ENCODE measurements at places on chromosomes 3 and 15.

DNA sequence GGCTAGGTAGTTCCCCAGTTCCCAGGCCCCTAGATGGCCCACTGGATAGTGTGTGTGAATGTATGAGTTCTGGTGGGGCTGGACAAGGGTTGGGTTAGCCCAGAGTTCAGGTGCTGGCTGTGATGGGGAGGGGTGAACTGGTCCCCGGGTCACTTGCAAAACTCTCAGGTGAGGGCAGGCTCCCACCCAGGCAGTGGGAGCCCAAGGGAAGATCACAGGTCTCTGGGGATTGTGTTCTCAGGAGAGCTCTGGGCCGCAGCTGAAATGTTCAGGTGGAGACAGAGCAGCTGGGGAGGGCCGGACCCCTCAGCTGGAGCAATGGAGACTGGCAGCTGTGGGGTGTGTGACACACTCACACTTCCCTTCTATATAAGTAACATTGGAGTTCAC lies 12.8 kb upstream of the FAM98B start:
- no peak for DNase-seq

DNA sequence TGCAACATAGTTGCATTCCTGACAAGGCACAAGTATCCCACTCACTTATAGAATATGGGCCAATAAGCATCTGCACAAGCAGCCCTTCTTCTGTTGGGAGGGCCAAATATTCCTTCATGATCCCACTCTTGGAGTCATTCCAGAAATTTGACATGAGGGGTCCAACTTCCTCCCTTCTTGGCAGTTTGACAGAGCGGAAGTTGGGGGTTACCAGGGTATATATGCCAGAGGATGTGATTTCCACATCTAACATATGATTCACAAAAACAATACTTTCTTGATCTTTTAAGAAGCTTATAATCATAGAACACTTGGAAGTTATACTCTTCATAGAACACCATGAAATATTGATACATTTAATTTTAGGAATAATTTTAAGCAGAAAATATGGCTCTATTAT lies 100.9 kb upstream of the CRBN start:
- no peak for DNase-seq

- no peak for DNase-seq
These were observed 32.4 kb upstream of the SLC6A6 start for GRCh38 chr3:14369675-14370669.

GRCh38 chr15:96343113-96344059 lies 12.9 kb downstream of the NR2F2 start:
- DNase-seq: no peak

DNA sequence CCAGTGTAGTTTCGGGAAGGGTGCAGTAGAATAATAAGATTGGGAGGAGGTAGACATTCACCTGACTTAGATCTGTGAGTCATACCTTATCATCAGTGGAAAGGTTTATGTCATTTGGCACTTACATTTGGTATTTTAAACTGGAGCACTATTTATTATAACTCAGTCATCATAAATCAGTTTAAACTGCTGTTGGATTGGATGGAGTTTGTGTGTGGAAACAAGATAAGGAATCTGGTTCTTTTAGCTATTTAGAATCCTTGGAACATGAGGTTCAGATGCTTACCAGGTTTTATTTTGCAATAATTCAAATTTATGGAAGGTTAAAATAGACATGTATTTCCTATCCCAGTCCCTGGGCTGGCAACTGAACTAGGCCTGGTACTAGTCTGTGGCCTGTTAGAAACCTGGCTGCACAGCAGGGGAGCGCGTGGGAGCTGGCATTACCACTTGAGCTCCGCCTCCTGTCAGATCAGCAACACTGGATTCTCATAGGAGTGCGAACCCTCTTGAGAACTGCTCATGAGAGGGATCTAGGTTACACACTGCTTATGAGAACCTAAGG lies 34.5 kb downstream of the ZFAND6 start:
- peak; percentile 30 for DNase-seq

DNA sequence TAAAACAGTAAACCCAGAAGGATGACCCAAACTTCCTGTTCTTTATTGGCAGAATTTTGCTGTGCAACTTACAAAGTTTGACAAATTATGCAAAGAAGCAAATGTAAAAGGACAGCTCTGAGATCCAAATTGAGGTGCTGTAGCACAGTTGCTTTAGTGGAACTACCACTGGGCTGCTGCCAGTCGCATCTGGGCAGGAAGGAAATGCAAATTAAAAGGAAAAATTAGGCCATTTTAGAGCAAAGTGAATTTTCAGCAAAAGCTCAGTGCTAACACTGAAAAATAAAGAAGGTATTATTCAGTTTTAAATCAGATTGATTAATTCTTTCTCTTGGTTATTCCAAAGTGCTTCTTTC lies 104.5 kb downstream of the ZMAT3 start:
- no peak for DNase-seq

DNA sequence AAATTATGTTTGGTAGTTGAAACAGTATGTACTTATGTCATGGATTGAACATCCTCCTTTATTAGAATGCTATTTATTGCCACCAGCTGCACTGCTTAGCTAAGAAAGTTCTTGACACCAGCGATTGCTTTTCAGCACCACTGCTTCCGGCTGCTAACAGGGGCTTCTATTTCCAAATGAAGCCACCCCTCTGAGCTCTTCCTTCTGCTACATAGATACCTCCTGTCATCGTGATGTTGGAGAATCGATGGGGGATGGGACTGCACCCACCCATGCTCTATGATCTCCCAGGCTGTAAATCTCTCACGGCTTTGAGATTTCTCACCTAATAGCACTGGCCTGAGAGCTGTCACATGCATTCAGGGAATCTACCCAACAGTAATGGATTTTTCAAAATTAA lies 259.2 kb downstream of the MEIS2 start:
- no peak for DNase-seq

- no peak for DNase-seq
These were observed 295.9 kb downstream of the PTPRG start for GRCh38 chr3:61857297-61857696.

DNA sequence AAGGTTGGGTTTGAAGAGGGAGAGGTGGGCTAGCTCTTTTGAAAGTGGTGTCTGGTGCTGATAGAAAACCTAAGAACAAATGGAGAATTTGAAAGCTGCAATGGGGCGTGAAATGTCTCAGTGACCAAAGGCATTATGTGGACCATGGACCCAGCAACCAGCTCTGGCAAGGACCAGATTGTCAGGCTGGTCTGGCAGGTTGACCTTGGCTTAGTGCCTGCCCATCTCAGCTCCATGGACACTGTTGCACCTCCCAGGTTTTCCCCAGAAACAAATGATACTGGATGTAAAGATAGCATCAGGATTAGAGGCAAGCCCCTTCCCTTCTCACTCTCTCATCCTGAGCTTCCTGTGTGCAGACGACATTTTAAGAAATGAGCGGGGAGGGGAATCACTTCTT lies 302.9 kb upstream of the LRRFIP2 start:
- DNase-seq: no peak

DNA sequence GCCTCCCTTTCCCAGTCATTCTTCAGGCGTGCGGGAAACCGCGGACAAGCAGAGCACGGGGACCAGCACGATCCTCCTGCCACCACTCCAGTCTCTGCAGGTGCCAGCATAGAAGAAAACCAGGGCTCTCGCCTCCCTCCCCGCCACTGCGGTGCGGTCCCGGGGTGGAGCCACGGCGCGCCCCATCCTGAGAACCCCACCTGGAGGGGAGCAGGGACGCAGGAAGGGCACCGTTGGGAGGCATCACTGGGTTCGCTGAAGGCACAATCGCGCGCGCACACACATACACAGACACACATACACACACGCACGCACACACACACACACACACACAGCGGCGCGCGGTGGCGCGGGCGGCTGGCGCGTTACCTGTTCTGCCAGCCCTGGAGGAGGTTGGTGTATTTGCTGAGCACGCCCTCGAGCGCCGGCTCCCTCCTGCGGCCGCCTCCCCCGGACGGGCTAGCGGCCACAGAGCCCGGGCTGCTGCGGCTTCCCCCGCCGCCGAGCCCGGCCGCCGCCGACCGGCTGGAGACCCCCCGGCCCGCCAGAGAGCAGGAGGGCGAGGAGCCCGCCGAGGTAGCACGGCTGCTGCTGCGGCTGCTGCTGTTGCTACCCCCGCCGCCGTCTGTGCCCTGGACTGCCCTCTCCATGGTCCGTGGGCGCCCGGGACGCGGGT lies 394 bp downstream of the OSBPL10 start:
- DNase-seq: peak; percentile 67

DNA sequence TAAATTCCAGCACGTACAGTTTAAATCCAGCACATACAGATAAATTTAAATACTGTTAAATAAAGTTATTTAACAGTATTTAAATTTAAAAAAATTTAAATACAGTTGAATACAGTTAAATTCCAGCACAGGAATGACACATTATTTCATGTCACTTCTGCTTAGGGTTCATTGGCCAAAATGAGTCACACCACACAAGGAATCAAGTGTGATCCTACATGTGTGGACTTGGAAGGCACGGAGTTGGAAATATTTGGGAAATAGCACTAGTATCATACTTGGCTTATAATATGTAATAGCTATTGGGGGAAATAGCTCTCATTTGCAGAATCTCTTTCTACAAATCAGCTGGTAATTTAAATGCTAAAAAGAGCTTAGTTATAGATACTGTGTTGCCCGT lies 10.6 kb downstream of the RAB7A start:
- DNase-seq: no peak

DNA sequence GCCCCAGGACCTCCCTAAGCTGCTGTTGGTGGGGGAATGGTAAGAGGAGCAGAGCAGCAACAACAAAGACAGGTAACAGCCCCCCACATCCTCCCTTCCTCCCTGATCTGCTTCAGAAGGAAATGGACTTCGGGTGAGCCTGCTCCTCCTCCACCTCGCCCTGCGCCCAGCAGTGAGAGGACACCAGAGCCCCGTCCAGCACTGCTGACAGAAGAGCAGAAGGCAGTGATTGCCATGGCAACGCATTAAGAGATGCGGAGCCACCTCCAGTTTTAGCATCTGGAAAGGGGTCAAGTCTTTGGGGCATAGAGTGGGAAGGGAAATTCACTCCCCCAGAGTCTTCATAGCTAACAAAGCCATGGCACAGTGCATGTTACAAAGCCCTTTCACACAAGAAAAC lies 77.6 kb upstream of the HRH1 start:
- DNase-seq: no peak

GRCh38 chr3:23170291-23170690 lies 32.8 kb upstream of the UBE2E2 start:
- DNase-seq: no peak

GRCh38 chr3:48422681-48423080 lies 7.2 kb downstream of the PLXNB1 start:
- no peak for DNase-seq

GRCh38 chr3:43346978-43347749 lies 60.8 kb downstream of the SNRK start:
- no peak for DNase-seq

DNA sequence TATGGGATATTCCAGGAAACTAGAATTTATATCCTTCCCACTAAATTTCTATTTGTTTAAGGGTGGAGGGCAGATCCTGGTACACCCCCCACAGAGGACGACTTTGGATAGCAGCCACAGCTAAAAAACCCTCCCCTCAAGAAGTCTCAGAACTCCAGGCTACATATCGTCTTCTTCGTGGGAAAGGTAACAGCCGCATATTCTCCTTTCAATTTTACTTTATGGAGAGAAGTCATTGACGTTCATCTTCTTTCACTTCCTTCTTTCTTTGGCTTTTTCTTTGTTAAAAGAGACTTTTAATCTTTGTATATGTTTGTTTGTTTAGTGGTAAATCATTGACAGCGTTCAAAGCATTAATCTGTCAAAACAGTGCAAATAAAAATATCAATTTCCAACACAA lies 36.3 kb downstream of the TRIP4 start:
- no peak for DNase-seq

DNA sequence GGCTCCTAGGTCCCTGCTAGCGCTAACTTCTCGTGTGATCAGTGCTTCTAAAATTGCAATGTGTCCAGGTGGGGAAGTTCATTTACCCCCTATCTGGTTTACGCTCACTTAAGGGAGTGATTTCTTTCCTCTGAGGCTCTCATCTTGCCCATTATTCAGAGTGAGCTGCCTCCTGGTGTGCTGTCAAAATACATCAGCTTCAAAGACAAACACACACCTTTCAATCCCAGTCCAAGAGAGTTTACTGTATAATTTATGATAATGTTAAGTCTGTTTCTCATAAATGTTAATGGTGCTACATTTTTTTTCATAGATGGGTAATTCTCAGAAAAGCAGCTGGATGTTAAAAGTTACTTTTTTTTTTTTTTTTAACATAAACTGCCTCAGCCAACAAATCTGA lies 112.3 kb downstream of the RORA start:
- DNase-seq: no peak

- no peak for DNase-seq
These were observed 419.2 kb downstream of the MECOM start for GRCh38 chr3:169244119-169244864.

- no peak for DNase-seq
These were observed 329.8 kb downstream of the THSD4 start for GRCh38 chr15:71444866-71445590.

- no peak for DNase-seq
These were observed 52.3 kb downstream of the PGPEP1L start for GRCh38 chr15:98955331-98955730.

DNA sequence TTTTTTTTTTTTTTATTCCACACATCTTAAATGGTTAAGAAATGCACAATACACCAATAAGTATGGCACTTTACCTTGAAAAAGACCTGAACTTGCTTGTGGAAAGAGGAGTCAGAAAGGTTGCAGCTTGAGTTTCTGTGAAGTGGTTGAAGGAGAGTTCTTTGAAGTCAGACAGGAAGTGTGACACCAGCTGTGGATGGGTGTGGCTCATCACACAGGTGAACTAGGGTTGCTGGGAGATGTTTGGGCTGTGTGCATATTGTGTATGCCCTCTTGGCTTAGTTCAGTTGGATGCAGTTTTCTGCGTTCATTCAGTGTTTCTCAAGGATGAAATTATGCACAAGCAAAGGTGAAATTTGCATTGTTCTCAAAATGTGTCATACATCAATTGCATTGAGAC lies 6.3 kb downstream of the AEN start:
- DNase-seq: no peak

- DNase-seq: no peak
These were observed 7.0 kb upstream of the LRCH3 start for GRCh38 chr3:197784019-197784585.

DNA sequence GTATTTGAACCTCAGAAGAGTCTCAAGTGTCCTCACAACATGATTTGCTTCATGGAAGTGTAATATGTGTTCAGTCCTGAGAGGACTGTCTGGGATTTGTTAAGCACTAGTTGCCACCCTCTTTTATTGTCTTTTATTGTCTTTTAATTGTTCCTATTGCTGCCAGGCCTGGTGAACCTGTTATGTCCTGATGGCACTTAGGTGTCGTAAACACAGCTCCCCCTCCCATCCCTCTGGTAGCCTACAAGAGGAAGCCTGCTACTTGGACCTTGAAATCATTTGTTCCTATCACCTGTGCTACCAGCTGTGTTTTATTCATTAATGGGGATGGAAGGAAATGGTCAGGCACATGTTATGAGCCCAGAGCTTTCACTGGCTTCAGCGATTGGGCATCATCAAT lies 19.3 kb downstream of the CCNB2 start:
- DNase-seq: no peak

DNA sequence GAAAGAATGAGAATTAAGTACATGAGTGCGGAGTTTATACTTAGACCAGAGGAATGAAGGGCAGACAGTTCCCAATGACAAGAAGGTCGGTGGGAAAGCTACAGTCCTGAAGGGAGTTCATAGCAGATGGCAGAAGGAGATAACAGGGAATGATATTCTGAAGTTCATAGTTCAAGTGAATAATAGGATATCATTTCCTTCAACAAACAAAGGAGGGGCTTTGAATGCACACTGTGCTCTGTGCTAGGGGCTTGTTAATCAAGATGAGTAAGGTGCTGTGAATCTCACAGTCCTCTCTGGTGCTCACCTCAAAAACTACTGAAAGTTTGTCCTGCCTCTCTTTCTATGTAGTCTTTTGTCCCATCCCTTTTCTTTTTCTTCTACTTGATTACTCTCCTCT lies 41.9 kb downstream of the SIDT1 start:
- no peak for DNase-seq
